Airway epithelial cell (primary cell): ENCODE measurements at places on chromosomes 1 and 21. TPM values are rescaled to one million over a fixed set of nuclear protein-coding genes. Genes with fewer than 3 reads are reported as not detected.

The ATP1A4 gene
- total RNA-seq, result not detected in 2 replicates

The SPRR3 gene
- total RNA-seq, result 286 and 324 TPM in 2 replicates

The ADORA1 gene
- 0.09 and 0.14 TPM in 2 replicates for total RNA-seq

The GNG12 gene
- total RNA-seq, result 70.2 and 80.1 TPM in 2 replicates

The C1orf141 gene
- total RNA-seq, result not detected in 2 replicates

The SAMD13 gene
- total RNA-seq, result 1.1 and 1.3 TPM in 2 replicates

The RAP1GAP gene
- total RNA-seq, result 0.46 and 1.8 TPM in 2 replicates

The C1QC gene
- not detected in 2 replicates for total RNA-seq

The NBPF26 gene
- 9.2 and 13.0 TPM in 2 replicates for total RNA-seq

The S100A4 gene
- 45.3 and 57.0 TPM in 2 replicates for total RNA-seq

The CRP gene
- total RNA-seq, result not detected in 2 replicates
